Lower lobe of right lung (tissue), 2 donors: ENCODE measurements at places on chromosomes 1 and 21.

- DNase-seq: no peak
Measured at GRCh38 chr1:234553240-234554188, 56.5 kb downstream of the IRF2BP2 start.

DNA sequence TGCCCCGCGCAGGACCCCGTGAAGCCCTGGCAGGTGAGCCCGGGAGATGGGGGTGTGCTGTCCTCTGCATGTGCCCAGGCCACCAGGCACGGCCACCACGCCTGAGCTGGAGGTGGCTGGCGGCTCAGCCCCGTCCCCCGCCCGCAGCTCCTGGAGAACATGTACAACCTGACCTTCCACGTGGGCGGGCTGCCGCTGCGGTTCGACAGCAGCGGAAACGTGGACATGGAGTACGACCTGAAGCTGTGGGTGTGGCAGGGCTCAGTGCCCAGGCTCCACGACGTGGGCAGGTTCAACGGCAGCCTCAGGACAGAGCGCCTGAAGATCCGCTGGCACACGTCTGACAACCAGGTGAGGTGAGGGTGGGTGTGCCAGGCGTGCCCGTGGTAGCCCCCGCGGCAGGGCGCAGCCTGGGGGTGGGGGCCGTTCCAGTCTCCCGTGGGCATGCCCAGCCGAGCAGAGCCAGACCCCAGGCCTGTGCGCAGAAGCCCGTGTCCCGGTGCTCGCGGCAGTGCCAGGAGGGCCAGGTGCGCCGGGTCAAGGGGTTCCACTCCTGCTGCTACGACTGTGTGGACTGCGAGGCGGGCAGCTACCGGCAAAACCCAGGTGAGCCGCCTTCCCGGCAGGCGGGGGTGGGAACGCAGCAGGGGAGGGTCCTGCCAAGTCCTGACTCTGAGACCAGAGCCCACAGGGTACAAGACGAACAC, 1.8 kb downstream of the TAS1R3 start:
- DNase-seq: peak; percentile 74

DNA sequence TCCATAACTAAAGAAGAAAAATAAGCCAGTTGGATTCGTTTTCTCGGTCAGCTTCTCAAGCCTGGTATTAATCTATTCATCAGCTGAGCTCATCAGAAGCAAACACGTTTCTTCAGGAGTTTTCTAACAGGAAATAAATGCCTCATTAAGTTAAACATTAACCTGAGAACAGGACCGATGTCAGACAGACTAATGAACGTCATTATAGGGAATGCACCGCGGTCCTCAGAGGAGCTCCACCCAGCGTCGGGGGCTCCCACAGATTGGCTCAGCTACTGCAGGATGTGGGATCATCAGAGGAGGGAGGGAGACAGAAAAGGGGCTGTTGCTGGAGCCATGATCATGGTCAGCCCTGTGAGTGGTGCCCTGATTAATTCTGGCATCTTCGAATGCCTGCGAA, 615.4 kb downstream of the PTPRU start:
- no peak for DNase-seq

- peak; percentile 80 for DNase-seq
Measured at GRCh38 chr1:17274186-17275170, 25.6 kb downstream of the PADI3 start.

DNA sequence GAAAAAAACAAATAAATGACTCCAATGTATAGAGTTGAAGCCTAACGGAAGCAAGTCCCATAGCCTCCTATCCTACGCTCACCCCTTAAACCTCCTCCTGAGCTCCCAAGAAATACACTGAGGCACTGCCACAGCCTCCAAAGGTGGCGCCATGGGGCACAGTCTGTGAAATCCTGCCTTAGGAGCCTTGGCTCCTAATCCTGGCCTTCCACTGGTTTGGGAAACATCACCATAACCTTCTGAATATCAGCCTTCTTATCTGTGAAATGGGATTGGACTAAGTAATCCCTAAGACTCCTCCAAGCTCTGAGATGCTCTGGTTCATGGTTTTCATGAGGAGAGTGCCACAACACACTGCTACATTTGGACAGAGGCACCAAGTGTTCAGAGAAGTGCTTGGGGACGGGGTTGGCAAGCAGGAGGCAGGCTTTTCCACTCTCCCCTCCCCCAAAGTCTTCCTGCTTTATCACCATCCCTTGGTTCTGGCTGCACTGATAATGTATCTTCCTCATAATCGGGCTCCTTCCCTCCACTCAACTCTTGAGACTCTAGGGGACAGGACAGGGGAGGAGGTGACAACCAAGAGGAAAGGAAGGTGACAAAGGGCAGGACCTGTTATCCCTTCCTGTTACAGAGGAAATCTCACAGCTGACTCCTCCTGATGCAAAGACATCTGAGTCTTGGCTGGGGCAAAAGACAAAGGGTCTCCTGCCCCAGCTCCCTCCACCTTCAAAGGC, 2.7 kb downstream of the SLAMF7 start:
- no peak for DNase-seq

- DNase-seq: no peak
Measured at GRCh38 chr1:58345215-58346035, 201.1 kb downstream of the OMA1 start.

GRCh38 chr21:38600106-38600505, 101.8 kb upstream of the ERG start:
- no peak for DNase-seq
